Aorta (tissue), 5 donors: ENCODE measurements at places on chromosomes 1 and 21. TPM values are rescaled to one million over a fixed set of nuclear protein-coding genes. Genes with fewer than 3 reads are reported as not detected.

GRCh38 chr1:25023826-25024225 lies 93.8 kb upstream of the RUNX3 start:
- no peak for DNase-seq

DNA sequence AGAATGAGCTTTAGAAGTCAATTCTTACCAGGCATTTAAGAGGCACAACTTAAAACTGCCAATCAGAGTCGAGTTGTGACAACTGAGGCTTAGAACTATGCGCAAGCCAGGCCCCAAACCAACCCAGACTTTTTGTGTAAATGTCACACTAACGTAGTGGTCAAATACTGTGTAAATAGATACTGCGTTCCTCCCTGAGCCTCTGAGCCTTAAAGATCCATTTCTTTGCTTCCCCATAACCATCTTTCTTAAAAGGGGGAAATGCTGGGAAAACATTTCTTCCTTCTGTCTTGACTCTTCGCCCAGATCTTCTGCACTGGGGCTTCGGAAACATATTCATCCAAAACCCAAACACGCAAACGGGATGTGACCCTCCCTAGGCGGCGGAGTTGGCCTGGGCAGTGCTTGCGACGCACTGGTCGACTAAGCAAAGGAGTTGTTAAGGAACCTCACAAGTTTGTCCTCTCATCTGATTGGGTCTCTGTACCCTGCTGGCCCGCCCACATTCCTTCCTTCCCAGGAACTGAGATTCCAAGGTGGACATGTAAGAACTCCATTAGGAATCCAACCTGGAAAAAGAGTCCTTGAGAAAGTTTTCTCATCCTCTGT lies 2.6 kb downstream of the ADAMTS5 start:
- DNase-seq, result peak; percentile 68

GRCh38 chr21:45423201-45423955 lies 18.4 kb downstream of the COL18A1 start:
- DNase-seq, result peak; percentile 49

DNA sequence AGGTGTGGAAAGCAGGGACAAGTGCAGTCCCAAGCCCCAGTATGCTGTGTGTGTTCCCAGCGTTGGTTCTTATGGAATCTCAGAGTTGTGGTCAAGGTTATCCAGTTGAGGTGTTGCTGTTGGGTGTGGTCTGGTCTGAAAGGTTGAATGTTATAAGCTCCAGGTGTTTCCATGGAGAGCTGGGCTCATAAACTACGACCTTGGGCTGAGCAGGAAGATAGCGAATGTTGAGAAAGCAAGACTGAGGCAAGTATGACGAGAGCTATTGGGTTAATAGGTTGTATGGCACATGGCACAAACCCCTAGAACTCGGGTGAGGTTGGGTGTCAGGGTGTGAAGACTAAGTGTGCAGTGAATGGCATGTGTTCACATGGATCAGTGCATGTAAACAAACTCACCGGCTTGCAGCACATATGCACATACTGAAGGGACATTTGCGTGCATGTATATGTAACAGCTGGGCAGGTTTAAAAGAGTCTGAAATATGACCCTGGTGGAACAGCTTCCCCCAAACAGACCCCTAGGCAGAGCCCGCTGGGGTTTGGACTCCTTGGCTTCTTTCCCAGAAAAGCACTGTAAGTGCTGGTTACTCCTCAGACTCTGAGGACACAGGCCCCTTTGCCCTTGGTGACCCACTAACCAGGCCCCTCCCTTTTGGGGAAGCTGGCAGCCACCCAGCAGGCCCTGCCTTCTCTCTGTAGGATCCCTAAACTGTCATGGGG lies 117.5 kb downstream of the NAV1 start:
- no peak for DNase-seq

DNA sequence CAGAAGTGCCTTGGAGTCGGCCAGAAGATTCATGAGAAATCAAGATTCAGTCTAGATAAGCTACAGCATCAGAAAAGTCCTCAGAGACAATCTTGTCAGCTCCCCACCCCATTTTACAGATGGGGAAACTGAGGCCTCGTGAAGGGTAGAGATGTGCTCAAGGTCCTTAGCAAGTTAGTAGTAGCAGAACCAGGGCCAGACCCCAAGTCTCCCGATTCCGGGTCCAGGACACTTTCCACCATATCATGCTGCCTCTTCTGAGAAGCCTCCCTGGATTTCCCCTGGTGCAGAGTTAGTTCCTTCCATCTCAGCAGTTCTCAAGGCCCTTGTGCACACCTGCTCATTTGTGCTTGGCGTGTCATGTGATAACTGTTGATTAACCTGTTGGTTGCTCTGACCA lies 91.5 kb upstream of the ACTL8 start:
- DNase-seq, result no peak

DNA sequence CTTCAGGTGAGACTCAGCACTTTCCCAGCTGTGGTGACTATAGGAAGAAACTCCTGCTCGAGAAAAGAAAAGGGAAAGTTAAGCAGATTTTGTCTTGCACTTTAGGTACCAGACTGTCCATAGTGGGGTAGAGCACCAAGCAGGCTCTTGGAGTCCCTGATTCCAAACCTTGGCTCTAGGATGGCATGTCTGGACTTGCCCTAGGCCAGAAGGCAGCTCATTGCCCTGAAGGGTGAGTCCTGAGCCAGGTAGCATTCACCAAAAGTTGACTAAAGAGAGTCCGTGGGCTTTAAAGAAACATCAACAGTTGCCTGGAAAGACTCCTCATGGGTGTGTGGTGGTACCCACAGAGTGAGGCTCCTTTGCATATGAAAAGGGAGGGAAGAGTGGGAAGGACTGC lies 145.2 kb upstream of the SNX7 start:
- DNase-seq, result no peak

GRCh38 chr1:207862241-207862787 lies 48.6 kb downstream of the CD34 start:
- no peak for DNase-seq

- no peak for DNase-seq
Observed at GRCh38 chr1:68723791-68724190, 226.9 kb upstream of the DEPDC1 start.

- DNase-seq, result no peak
Observed at GRCh38 chr1:187842406-187843165, 1013.8 kb downstream of the PLA2G4A start.

The TNFRSF9 gene
- 0.36 TPM for total RNA-seq

The AGT gene
- 49.1 TPM for total RNA-seq

The H6PD gene
- total RNA-seq, result 65.4 TPM

The VCAM1 gene
- 78.8 TPM for total RNA-seq

The BMP8A gene
- total RNA-seq, result not detected

The SMPDL3B gene
- total RNA-seq, result 0.49 TPM

The MPC2 gene
- total RNA-seq, result 48.2 TPM

The OPN3 gene
- 5.8 TPM for total RNA-seq

The FTCD gene
- total RNA-seq, result 2.6 TPM
